Mucosa of descending colon (tissue), 3 donors: ENCODE measurements at places on chromosomes 7 and 10. TPM values are rescaled to one million over a fixed set of nuclear protein-coding genes. Genes with fewer than 3 reads are reported as not detected.

ANKRD2 gene
- total RNA-seq = 0.75 TPM

UPF2 gene
- total RNA-seq = 20.6 TPM

FGFBP3 gene
- total RNA-seq = 0.85 TPM

DNAJC12 gene
- total RNA-seq = 6.3 TPM

MAGI2 gene
- total RNA-seq = 14.5 TPM

ACSL5 gene
- 125 TPM for total RNA-seq

DHTKD1 gene
- 33.5 TPM for total RNA-seq

PDAP1 gene
- total RNA-seq = 90.9 TPM

NDUFA5 gene
- total RNA-seq = 88.7 TPM

ANKRD1 gene
- total RNA-seq = 1.7 TPM

TMEM229A gene
- total RNA-seq = 0.32 TPM

IFIT1 gene
- 6.2 TPM for total RNA-seq

RBP3 gene
- not detected for total RNA-seq

AGR2 gene
- 191 TPM for total RNA-seq

SORBS1 gene
- 99.3 TPM for total RNA-seq

GTF2IRD2 gene
- 31.6 TPM for total RNA-seq

CNNM1 gene
- total RNA-seq = 0.24 TPM

LOXL4 gene
- total RNA-seq = 0.58 TPM

PIP gene
- total RNA-seq = not detected

INSYN2A gene
- total RNA-seq = not detected

ZNF37A gene
- 9.8 TPM for total RNA-seq

SUN3 gene
- total RNA-seq = not detected

SPDYE2B gene
- not detected for total RNA-seq

TRIL gene
- total RNA-seq = 0.96 TPM
